ENCODE measurements at places on chromosomes 7 and 10.

- DNase-seq, result no peak
Measured at GRCh38 chr10:124591123-124591495, 129.5 kb downstream of the LHPP start.

GRCh38 chr10:71359364-71360046 is 37.2 kb upstream of the CDH23 start:
- no peak for DNase-seq

DNA sequence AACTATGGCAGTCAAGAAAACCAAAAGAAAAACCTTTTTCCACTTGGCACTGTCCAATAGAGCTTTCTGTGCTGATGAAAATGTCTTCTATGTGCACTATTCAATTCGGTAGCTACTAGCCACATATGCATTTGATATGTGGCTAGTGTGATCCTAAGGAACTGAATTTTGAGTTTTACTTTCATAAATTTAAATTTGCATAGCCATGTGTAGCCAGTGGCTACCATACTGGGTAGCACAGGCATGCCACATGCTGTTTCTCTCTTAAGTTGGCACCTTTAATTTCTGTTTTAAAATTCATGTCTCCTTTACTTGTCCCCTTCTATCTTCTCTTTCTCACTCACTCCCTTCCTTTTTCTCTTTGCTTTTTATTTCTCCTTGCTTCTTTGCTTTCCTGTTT is 455.7 kb downstream of the AUTS2 start:
- no peak for DNase-seq

GRCh38 chr7:95794917-95795515 is 22.7 kb downstream of the DYNC1I1 start:
- no peak for DNase-seq
